ENCODE measurements at places on chromosomes 3 and 15.
A peak's percentile ranks its signal among the peaks of the same experiment; 100 is the strongest.

- DNase-seq: peak; percentile 34
These were observed 334.4 kb upstream of the THRB start for GRCh38 chr3:24829011-24829581.

- DNase-seq: no peak
These were observed 45.4 kb upstream of the GOLM2 start for GRCh38 chr15:44243141-44243540.

- no peak for DNase-seq
These were observed 143.5 kb upstream of the TPM1 start for GRCh38 chr15:62899090-62899493.

GRCh38 chr3:173954647-173955046 lies 557.1 kb downstream of the NLGN1 start:
- DNase-seq: no peak

DNA sequence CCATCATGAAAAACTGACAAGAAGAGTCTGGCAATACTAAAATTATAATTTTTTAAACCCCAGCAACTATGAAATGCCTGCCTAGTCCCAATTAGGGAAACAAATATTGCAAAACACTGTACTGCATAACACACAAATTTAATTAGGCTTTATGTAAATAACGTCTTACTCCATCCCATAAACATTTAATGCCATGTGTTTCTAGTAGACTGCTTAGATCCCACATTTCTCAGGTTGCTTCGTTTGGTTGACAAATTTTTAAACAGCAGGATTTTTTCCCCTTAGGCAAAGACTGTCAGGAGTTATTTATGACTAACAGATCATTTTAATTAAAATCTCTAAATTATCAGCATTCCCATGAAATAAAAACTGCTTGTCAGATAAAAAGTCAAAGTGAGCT lies 29.9 kb downstream of the EIF2AK4 start:
- no peak for DNase-seq

- no peak for DNase-seq
These were observed 218.6 kb downstream of the GREM1 start for GRCh38 chr15:32936283-32936918.

- DNase-seq: no peak
These were observed 219.6 kb downstream of the MTHFS start for GRCh38 chr15:79677241-79677640.

GRCh38 chr3:19399836-19400235 lies 251.5 kb downstream of the KCNH8 start:
- DNase-seq: no peak

GRCh38 chr3:86451749-86452148 lies 539.2 kb downstream of the VGLL3 start:
- DNase-seq: no peak

DNA sequence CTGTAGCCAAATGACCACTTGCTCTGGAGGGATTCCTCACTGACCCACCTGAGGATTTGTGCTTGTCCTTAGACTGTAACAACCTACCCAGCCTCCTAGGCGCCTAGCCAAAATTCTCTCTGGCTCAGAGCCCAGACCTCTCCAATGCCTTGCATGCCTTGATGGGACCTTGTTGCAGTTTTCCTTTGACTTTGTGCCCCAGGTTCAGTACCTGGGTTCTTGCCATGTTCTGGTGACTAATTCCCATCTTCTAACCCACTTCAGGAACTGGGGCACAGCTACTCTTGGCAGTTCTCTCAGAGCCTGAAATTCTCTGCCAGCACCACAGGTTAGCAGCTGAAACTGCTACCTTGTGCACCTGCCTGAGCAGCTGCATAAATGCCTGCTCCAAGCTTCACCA lies 27.0 kb upstream of the UBE3A start:
- no peak for DNase-seq

- no peak for DNase-seq
These were observed 10.7 kb downstream of the GAP43 start for GRCh38 chr3:115634052-115634451.

DNA sequence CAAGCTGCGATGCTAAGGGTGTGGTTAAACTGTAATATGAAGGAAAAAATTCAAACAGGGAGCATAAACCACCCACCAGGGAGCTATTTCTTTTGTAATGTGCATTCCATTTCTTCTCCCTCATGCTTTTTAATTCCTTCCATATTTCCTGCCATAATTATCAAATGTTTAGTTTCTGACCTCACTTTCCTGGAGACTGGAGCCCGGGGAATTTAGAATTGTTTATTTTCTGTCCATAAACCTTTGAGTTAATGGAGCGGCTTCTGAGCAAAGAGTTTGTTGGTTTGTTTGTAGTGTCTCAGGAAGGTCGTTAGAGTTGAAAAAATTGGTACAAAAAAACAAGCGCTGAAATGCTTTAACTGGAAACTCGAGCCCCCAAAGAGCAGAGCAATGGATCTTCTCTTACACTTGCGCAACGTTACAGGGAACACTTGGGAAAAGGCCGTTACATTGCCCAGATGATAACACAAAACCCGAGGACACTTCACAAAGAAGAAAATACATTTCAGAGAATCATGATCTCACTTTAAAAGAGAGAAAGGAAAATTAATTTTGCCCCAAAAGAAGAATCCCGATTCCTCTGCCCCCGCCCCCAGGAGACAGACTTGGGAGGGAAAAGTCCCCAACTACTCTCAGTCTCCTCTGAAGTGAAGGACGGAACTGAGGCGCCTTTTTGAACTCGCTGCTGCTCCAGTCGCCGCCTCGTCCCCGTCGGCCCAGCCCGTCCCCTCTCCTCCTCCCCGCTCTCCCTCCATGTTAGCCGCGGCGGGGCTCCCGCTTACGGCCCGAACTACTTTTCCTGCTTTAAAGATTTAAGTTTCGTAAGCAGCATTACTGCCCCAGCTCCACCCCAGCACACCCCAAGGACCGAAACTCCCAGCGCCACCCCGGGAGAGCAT lies 842 bp downstream of the FSTL1 start:
- no peak for DNase-seq

DNA sequence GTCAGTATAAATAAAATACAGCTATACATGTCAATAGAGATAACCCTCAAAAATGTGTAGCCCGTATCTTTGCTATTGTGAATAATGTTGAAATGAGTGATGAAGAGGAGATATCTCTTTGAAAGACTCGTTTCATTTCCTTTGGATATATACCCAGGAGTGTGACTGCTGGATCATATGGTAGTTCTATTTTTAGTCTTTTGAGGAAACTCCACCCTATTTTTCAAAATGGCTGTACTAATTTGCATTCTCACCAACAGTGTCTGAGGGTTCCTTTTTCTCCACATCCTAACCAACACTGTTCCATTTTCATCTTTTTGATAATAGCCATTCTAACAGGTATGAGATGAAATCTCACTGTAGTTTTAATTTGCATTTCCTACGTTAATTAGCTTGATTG lies 237.5 kb upstream of the GBE1 start:
- DNase-seq: no peak

- peak; percentile 73 for DNase-seq
These were observed 11.3 kb downstream of the SHQ1 start for GRCh38 chr3:72836923-72837322.

DNA sequence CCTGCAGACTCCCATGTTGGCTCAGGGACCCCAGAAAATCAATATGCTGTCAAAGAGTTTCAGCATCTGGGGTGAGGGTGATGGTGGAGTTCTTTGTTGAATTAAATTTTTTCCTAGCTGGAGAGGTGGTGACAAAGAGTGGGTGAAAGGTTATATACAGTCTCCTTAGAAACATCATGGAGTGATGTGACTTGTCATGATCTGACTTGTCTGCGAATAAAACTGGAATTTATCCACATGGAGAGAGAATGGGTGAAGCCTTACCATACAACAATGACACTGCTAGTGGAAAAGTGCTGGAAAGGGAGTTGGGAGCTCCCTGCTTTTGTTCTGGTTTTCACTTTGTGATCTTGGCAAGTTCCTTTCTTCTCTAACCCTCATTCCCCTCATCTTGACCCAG lies 75.0 kb downstream of the ARNT2 start:
- DNase-seq: no peak

DNA sequence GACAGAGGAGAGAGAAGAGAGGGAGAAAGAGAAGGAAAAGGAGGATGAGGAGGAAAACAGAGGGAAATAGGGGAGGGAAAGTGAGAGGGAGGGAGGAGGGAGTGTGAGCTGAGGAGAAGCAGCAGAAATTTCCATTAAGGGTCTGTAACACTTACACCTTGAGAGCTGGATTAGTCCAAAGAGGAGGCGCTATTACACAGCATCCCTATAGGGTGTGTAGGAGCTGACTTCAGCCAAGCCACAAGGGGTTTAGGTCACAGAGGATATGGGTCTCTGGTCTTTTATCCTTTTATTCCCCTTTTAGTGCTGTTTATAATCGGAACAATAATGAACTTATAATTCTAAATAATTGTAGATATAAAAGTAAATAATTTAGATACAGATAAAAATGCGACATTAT lies 230.4 kb downstream of the GABRG3 start:
- DNase-seq: no peak

GRCh38 chr15:69669446-69669845 lies 216.8 kb downstream of the RPLP1 start:
- DNase-seq: no peak

GRCh38 chr3:43169987-43170386 lies 64.1 kb upstream of the POMGNT2 start:
- DNase-seq: no peak

- DNase-seq: no peak
These were observed 361.8 kb downstream of the FGF12 start for GRCh38 chr3:192365571-192365970.

- no peak for DNase-seq
These were observed 230.4 kb upstream of the CHRM5 start for GRCh38 chr15:33737687-33738601.

GRCh38 chr3:48535578-48535977 lies 21.0 kb downstream of the PFKFB4 start:
- DNase-seq: no peak

DNA sequence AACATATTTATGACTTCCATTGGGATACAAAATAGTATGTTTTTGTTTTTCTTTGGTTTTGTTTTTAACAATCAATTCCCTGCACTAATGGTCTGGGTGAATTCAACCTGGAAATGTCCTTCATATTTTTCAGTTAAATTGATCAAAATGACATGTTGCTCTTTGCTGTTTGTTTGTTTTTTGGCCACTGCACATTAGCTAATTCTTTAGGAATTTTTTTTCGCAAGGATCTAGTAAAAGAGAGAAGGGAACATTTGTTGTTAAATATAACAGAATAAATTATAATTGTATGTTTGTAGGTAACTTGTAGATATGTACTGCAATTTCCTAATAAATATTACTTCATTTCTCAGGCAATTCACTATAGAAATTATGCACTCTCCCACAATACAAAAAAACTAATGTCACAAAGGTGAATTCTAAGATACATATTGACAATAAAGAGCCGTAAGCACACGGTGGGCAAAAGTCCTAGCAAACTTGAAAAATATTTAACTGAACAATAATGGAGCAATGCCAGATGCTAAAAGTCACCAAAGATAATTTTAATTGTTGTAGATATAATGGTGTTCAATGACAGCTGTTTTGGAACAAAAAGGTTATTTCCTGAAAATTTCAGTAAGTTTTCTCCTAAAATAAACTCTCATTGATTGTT lies 21.4 kb upstream of the PPARG start:
- DNase-seq: no peak

DNA sequence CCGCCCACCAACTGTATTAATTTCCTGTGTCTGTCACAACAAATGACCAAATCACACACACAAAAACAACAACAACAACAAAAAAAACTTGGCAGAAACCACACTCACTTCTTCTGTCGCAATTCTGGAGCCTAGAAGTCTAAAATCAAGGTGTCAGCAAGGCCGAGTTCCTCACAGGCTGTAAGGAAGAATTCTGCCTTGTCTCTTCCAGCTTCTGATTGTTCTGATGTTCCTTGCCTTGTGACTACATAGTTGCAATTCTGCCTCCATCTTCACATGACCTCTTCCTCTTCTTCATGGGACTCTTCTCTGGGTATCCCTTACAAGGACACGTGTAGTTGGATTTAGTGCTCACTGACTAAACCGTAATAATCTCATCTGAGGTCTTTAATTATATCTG lies 61.4 kb downstream of the IL12A start:
- no peak for DNase-seq

DNA sequence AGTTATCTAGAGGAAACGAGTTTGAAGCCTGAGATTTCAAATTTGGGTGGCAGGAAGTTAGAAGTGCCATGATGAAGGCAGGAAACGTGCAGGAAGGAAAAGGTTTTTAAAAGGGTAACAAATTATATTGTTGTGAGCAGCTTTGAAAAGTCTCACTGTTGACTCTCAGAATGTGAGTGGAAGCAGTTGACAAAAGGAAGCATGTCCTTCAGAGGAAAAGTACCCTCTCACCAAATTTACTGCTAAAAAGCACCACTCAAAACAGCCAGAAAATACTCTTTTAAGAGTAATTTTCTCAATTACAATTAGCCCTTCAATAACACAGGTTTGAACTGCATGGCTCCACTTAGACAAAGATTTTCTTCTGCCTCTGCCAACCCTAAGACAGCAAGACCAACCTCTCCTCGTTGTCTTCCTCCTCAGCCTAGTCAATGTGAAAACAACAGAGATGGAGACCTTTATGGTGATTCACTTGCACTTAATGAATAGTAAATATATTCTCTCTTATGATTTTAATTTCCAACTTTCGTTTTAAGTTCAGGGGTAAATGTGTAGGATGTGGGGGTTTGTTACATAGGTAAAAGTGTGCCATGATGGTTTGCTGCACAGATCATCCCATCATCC lies 117.1 kb upstream of the LIPC start:
- no peak for DNase-seq

DNA sequence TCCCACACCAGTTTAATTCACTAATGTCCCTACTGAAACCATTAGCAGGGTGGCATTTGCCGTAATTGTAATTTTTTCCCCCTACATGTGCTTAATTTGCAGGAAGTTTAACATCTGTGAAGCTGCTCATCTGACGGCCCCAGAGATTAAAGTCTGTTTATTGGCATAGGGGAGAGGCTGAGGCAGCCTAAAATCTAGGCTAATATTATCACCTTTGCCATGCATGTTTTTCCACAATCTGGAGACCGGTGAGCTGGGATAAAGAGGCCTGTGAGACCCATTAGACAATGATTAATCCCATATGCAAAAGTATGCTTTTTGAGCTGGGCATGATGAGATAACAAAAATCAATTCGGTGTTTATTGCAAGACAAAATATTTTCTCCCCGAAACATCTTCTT lies 561.2 kb upstream of the ALCAM start:
- DNase-seq: no peak

DNA sequence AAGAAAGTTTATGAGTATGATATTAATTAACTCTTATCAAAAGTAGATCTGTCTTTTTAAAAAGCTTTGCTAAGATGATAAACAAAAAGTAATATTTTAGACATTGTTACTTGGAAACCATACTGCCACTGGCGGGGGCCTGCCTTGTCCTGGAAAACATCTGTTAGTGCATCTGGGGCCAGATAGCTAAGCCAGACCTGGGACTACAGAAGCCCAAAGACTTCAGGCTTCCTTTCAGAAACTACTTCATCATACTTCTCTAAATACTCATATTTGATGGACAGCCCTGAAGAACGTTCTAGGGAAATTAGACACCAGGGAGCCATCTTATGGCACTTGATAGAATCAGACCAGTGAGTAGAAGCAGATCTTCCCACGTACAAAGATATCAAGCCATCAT lies 795.4 kb upstream of the SEMA6D start:
- DNase-seq: no peak

- DNase-seq: no peak
These were observed 23.6 kb upstream of the ATP11B start for GRCh38 chr3:182769673-182770072.

Measured in dorsolateral prefrontal cortex (tissue), 122 donors.